ENCODE measurements at places on chromosomes 5 and 9.

DNA sequence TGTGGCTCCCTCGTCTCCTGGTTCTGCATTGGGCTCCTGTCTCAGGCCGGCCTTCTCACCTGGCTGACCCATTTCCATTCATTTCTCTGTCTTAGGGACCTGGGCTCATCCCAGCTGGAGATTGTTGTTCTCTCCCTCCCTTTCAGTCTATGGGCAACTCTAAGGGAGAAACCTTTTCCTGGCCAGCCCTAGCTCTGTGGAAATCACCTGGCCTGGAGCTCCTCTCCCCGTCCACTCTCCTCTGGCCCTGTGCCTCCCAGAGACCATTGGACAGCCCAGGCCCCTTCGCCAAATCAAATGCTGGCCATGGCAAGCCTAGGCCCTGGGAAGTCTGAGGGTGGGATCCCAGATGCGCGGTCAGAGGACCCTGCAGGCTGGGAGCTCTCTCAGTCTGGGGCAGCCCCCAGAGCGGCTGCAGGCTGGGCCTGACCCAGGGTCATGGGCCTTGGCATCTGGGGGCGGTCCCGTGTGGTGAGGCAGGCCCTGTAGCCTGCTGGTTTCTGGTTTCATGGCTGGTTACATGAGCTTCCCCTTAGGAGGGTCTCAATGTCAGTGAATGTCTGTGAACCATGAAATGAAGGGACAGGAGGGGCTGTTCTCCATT, 253.5 kb downstream of the AOPEP start:
- DNase-seq, result no peak

GRCh38 chr5:132750471-132751230, 3.4 kb downstream of the CCNI2 start:
- no peak for DNase-seq

- no peak for DNase-seq
These were observed 201.3 kb downstream of the CACNA1B start for GRCh38 chr9:138078846-138079245.

GRCh38 chr9:126162611-126163381, 163.8 kb upstream of the MVB12B start:
- peak; percentile 6 for DNase-seq

DNA sequence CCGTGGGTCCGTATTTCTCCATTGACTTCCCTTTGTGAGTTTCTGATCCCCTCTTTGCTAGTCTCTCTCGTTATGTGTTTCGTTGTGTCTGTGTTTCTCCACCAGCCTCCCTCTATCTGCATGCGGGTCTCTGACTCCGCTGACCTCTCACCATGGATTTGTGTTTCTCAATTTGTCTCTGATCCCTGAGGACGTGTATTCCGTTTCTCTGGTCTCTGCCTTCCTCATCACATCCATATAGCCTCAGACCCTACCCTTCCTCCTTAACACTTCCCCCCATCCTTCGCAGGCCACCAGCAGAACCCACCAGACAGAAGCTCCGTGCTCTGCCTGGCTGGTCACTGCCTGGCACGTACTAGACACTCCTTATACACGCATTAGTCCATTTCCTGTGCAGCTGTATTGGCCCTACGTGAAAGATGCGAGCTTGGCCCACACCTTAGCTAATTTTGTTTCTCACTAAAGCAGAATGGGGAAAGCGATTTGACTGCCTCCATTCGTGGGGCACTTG, 631 bp downstream of the B4GALT7 start:
- DNase-seq, result no peak

GRCh38 chr5:167065794-167066193, 1225.7 kb upstream of the WWC1 start:
- DNase-seq, result no peak

DNA sequence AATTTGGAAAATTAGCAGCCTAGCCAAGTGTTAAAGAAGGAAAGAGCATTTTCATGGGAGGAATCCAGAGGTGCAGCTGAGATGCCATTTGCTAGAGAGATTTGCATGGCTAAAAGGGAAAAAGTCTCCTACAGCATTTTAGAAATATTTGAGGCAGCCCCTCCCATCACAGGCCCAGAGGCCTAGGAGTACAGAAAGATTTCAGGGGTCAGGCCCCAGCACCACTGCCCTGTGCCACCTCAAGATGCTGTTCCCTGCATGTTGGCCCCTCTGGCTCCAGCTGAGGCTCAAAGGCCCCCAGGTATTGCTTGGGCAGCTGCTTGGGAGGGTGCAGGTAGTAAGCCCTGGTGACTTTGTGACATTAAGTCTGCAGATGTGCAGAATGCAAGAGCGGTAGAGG, 26.9 kb upstream of the NPR3 start:
- no peak for DNase-seq

DNA sequence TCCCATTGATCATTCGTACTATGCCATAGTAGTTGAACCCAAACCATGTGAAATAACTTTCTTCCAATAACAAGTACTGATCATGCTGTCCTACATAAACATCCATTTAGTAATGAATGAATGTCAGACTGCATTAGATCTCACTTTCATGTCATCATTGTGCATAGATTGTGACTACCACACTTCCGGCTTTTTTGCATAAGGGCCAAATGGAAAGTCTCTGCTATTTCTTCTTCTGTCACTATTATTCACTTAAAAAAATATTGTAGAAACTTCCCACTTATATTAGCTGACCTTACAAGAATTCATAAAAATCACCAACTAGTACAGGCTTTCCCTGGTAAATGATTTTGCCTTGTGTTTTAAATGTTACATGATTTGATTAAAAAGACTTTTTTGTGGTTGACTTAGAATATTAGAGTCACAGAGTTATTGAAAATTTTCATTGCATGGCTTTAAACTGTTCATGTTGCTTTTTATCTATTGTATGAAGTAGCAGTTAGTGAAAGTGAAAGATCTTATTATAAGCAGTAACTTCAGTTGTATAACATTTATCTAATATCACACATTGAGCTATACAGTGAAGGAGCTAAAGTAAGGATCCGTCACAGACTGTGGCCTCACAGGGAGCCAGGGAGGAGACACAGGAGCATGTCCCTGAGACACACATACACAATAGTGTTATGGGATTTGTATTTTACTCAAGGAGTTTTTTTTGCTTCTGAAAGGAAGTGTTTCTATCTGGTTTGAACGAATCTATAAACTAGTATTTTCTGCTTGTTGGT, 33.9 kb downstream of the LMNB1 start:
- no peak for DNase-seq

Measured in AG20443 (cell line).